ENCODE measurements at places on chromosomes 4 and X. TPM values are rescaled to one million over a fixed set of nuclear protein-coding genes. Genes with fewer than 3 reads are reported as not detected.

Gene WWC2
- 1.9 TPM for polyA plus RNA-seq

Gene CSAG1
- polyA plus RNA-seq, result 1.9 TPM

Gene ARMCX4
- 6.7 TPM for polyA plus RNA-seq

Gene SLC6A14
- polyA plus RNA-seq, result not detected

Gene RHOXF2
- polyA plus RNA-seq, result not detected

Gene OTUD6A
- not detected for polyA plus RNA-seq

Gene PDGFC
- 3.4 TPM for polyA plus RNA-seq

Gene SPANXA2
- not detected for polyA plus RNA-seq

Gene SULT1B1
- 0.27 TPM for polyA plus RNA-seq

Gene OPRPN
- polyA plus RNA-seq, result not detected

Gene NR3C2
- 2.8 TPM for polyA plus RNA-seq

Gene TLR3
- polyA plus RNA-seq, result 0.36 TPM

Gene MXRA5
- polyA plus RNA-seq, result 1.5 TPM

Gene ALAS2
- polyA plus RNA-seq, result 0.90 TPM

Gene STK32B
- polyA plus RNA-seq, result 18.0 TPM

Gene TRPC3
- polyA plus RNA-seq, result 0.22 TPM

GRCh38 chrX:24858004-24858746, 157.6 kb downstream of the ARX start:
- DNase-seq, result no peak

- no peak for DNase-seq
Observed at GRCh38 chr4:108054025-108054638, 64.4 kb downstream of the HADH start.

- no peak for DNase-seq
Observed at GRCh38 chrX:44899946-44900345, 27.0 kb downstream of the KDM6A start.

DNA sequence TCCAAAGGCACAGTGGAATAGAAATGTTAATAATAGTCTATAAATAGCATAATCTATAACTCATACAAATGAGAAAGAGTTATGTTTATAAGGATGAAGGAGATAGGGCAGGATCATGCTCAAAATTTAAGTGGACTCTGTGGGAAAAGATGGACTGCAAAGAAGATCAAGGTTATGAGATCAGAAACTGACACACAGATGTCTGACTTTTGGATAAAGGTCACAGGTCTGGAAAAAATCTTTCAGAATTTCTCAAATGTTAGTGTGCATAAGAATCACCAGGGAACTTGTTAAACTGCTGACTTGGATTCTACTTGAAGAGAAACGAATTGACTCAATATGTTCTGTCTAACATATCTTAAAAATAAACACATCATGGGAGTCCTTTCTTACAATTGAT, 104.1 kb downstream of the FSTL5 start:
- DNase-seq, result no peak

GRCh38 chr4:142353149-142353738, 492.9 kb downstream of the INPP4B start:
- DNase-seq, result peak; percentile 70

GRCh38 chrX:28205905-28206304, 224.7 kb upstream of the DCAF8L1 start:
- DNase-seq, result no peak

DNA sequence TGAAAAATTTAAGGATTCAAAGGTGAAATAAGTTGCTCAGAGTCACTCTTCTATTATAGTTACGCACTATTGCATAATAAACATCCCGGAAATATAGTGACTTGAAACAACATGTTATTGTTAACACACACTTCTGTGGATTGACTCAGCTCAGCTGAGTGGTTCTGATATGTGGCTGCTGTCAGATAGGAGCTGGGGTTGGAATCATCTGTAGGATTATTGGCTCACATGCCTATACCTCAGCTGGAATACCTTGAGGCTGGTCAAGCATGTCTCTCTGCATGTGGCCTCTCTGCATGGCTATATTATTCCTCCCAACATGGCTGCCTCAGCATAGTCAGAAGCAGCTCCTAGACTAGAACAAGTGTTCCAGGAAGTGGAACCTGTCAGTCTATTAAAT, 486.7 kb upstream of the MAGEB2 start:
- DNase-seq, result no peak

DNA sequence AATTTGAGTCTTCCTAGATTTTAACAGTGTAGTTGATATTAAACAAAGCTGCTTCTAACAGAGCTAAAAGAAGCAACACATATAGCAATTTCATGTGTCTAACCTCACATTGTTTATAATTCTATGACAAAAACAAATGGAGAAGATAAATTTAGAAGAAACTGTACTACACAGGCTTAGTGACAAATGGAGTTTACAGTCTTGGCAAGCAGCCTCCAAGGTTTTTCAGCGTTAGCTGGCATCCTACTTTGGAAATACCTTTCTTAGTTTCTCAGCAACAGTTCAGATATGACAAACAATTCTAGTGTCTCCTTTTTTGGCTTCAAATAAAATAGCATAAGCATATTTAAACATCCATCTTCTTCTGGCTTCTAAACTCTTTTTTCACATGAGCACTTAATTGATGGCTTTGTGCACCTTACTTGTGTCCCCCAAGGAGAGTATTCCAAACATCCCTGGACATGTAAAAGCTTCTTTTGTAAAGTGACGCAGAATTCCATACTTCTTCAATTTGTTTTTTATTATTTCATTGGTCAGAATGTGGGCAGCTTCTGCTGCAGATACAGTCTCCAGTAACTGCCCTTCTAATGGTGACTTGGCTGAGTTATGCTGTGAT, 249.8 kb downstream of the ANTXR2 start:
- no peak for DNase-seq

DNA sequence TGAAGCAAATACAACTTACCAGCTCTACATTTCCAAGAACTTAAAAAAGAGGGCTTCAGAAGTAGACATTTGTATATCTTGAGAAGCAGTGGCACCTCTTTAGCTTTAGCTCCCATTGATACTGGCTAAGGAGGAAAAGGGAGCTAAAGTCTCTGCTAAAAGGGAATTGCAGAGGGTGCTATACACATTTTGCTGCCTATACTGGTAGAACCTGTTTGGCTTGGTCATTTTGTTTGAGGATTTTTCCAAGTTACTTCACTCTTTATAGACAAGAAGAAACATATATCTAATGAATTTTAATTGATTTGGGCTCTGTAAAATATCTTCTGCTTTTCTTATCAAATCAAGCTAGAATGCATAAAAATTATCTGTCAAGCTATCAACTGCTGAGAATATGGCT, 11.8 kb downstream of the PAPSS1 start:
- no peak for DNase-seq

DNA sequence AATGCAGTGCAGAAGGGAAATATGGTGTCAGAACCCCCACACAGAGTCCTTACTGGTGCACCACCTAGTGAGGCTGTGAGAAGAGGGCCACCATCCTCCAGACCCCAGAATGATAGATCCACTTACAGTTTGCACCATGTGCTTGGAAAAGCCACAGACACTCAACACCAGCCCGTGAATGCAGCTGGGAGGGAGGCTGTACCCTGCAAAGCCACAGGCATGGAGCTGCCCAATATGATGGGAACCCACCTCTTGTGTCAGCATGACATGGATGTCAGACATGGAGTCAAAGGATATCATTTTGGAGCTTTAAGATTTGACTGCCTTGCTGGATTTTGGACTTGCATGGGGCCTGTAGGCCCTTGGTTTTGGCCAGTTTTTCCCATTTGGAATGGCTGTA, 34.2 kb upstream of the PGM2 start:
- DNase-seq, result no peak

DNA sequence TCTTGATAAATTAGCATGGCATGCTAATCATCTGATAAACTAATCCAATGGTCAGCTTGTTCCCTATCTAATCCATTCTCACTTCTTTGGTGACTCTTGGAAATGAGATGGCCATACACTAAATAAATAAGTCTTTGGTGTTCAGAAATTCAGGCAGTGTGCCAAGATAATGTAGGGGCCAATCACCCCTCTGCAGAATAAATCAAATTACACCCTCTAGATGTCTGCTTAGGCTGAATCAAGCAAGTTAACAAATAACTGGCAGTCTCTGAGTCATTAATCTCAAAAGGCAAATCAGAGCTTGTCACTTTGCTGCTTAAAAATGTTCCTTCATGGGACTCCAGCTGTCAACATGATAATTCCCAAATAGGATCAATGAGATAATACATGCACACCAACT, 97.4 kb downstream of the NLGN4X start:
- DNase-seq, result no peak

- no peak for DNase-seq
Observed at GRCh38 chrX:150329282-150329681, 33.8 kb upstream of the MAMLD1 start.

DNA sequence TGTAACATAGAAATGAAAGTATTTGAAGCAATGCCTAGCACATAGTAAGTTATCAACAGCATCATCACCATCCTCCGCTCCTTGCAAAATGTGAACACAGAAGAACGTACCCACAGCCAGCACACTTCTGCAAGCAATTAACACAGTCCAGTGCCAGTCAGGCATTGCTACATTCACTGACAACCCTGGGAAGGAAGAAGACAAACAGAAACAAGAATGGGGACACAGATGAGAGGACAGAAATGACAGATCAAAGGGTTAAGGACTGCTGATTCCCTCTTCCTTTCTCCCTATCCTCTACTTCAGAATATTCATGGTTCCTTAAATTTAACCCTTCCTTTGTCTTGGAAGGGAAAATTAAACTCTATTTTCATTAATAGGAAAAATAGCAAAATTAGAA, 53.1 kb downstream of the CHM start:
- no peak for DNase-seq

GRCh38 chr4:55330241-55330640, 15.8 kb upstream of the SRD5A3 start:
- no peak for DNase-seq

Measured in brain (organoid and tissue), 16 donors.